Stimulated activated CD4-positive, alpha-beta T cell treated with anti-CD3 and anti-CD28 coated beads, Interleukin-1b, Interleukin-23, amount 100 ng/mL, for 48 hours (primary cell): ENCODE measurements at places on chromosomes 13 and 19.

DNA sequence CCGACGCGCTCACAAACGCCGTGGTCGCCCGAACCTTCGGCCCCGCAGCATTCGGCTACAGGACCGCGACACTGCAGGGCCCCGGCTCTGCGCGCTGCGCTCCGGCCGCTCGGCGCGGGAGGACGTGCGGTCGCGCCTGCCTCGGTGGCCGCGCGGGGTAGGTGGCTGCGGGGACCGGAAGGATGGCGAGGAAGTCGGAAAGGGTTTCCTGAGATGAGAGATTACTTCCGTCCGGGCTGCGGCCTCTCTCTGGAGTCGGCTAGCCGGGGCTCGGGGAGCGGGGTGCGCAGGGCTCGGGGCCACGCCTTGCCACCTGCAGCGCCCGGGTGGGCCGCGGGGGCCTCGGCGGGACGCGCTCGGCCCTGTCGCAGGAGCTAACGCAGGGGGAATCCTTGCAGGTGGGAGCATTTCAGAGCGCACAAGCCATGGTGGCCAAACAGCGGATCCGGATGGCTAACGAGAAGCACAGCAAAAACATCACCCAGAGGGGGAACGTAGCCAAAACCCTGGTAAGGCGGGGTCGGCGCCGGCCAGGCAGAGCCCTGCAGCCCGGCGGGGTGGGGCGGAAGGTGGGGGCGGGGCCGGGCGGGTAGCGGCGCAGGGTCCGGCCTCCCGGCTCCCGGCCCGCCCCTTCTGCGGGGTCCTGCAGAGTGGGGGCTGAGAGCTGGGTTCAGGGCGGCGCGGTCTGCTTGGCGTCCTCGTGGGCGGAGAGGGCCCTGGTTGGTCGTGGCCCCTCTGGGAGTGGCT lies at the start of gene SERP2:
Gene SERP2 (plus strand): TSS at position 224 of the 747 bp plus-strand sequence. CDS start 202 bp downstream, at position 426.
- DNase-seq = peak; percentile 5

DNA sequence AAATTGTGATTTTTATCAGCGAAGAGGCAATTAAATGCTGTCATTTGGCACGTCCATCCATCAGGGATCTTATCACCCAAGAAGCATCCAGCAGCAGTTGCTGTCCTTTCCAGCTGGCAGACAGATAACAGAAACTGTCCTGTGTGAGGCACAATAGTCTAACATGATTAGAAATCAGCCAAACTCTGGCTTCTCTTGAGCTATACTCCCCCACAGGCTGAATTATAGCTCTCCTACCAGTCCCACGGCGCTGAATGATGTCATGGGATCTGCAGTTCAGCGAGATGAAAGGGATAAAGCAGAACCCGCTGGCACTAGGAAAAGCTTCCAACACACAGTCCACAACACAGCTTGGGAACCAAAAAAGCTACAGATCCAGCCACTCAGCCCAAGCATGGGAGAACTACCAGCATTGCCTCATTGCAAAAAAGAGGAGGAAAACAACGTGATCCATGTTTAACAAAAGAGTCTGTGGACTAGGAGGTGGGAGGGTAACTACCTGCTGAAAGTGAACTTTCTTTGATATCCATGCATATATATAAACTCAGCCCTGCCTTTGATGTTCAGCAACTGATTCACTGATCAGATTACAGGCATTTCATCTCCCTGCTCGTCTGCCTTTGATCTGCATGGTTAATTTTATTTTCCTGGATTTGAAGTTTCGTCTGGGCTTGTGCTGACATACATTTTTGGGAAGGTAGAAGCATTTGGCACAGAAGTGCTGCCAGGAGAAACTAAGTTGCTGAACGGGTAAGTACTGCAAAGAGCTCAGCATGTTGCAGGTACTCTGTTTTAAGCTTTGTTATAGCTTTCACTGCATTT lies at the start of gene TNFRSF19:
Gene TNFRSF19 (plus strand): TSS at position 314 of the 822 bp plus-strand sequence. CDS start 19,772 bp downstream, outside the sequence.
- no peak for DNase-seq

- DNase-seq = no peak
Measured at GRCh38 chr19:50051964-50052363, 26.2 kb downstream of the ZNF473 start.

DNA sequence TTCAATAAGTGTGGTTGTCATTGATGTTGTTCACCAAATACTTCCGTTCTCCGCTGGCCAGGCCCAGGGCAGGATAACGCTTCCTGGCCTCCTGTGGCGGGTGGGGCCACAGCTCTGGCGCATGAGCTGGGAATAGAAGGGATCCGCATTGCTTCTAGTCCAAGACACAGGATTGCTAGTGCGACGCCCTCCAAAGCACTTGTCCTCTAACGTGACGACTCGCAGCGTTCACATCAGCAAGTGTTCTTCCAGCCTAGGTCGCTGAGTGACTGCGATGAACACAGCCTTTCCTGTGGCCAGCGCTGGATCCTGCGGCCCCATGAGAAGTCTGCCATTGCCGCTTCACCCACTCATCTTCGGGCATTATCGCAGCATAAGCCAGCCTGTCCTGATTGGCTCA lies 39.4 kb downstream of the VSTM2B start:
- DNase-seq = no peak

DNA sequence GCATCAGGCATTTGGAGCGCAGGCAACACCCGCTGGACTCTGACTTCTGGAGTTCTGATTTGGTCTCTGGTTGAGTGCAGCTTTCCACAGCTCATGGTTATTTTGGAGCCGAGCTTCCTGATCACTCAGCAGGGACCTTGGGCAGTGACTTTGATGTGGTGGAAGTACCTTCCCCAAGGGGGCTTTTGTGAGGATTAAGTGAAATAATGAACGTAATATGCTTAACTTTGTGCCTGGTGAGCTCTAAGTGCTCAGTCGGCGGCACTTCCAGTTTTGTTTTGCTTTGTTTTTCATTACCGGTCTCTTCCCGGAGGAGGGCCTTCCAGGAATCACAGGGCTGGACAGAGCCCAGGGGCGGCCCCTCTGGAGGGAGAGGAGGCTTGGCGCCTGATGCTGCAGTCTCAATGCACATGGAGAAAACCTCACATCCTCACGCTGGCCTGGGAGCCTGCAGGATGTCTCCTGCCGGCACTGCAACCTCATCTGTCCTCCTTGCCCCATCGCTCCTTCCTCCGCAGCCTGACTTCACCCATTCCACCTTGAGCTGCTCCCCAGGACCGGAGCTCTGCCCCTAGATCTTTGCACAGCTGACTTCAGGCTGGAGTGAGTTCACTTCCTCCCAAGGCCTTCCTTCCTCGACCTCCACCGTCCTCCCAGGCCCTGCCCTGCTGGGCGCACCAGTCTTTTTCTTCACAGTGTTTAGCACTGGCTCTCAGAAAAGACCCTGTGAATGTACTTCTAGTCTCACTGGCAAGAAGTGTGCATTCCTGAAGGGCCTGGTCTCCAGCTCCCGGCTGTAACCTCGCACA lies 1.5 kb downstream of the PLEKHF1 start:
- DNase-seq = no peak

DNA sequence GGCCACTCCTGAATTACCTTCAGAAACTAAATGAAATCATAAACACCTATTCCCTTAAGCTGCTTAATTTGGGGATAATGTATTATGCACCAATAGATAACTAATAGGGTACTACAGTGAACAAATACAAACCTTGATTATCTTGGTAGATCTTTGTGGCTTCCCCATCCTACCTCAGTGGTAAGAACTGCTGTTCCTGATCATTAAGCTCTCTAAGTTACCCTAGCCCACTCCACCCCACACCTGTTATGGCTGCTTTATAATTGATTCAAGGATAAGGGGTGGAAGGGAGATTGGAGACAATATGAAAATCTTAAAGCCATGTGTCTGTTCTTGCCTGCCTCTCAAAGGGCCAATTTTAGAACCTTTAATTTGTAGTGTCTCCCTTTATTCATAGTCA lies 121.2 kb downstream of the LMO7 start:
- DNase-seq = no peak

DNA sequence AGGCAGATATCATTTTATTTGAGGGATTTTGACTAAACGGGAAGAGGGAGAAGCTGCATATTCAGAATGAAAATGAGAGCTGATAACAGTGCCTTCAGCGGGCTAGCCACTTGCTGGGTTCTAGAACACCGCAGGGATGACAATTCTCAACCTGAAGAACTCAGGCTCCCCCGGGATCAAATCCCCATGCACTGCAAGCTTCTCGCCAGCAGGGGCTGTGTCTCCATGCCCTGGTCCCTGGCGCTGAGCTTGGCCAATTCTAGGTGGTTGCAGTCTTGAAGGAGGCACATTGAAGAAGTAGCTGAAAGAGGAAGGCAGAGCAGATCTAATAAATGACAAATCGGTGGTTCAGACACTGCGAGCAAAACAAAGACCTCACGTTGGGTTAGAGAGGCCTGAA lies 128.7 kb downstream of the UQCRFS1 start:
- DNase-seq = no peak

DNA sequence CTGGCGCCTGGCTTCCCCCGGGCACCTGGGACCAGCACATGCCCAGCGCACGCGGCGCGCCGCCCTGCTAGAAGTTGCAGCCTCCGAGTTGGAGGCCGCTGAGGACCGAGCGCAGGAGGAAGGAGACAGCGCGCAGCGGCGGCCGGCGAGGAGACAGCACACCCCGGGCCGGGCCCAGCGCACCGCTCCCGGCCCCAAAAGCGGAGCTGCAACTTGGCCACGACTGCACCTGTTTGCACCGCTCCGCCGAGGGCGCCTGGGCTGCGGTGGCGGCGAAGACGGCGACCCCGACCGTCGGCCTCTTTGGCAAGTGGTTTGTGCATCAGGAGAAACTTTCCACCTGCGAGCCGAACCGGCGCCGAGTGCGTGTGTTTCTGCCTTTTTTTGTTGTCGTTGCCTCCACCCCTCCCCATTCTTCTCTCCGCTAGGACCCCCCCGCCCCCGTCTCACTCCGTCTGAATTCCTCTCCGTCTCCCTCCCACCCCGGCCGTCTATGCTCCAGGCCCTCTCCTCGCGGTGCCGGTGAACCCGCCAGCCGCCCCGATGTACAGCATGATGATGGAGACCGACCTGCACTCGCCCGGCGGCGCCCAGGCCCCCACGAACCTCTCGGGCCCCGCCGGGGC lies at the start of gene SOX1:
Gene SOX1 (plus strand): TSS at position 34 of the 626 bp plus-strand sequence. CDS start 510 bp downstream, at position 544.
- DNase-seq = no peak

DNA sequence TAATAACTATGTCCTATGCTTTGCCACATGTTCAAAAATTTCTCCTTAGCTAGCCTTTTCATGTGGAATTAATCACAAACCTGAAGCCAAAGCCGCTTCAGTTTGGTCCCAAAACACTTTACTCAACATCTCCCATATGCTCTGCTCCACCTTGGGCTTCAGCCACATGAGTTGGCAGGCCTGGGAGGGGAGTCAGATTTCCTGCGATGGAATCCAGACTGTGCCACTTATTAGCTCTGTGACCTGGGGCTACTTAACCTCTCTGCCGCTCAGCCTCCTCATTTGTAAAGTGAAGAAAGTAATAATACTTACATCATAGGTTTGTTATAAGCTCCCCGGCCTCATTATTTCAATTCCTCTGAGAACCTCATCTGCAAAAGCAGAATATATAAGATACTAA lies 272.0 kb downstream of the LMO7 start:
- no peak for DNase-seq

GRCh38 chr19:58209577-58209976 lies 19.1 kb upstream of the ZNF544 start:
- DNase-seq = no peak

DNA sequence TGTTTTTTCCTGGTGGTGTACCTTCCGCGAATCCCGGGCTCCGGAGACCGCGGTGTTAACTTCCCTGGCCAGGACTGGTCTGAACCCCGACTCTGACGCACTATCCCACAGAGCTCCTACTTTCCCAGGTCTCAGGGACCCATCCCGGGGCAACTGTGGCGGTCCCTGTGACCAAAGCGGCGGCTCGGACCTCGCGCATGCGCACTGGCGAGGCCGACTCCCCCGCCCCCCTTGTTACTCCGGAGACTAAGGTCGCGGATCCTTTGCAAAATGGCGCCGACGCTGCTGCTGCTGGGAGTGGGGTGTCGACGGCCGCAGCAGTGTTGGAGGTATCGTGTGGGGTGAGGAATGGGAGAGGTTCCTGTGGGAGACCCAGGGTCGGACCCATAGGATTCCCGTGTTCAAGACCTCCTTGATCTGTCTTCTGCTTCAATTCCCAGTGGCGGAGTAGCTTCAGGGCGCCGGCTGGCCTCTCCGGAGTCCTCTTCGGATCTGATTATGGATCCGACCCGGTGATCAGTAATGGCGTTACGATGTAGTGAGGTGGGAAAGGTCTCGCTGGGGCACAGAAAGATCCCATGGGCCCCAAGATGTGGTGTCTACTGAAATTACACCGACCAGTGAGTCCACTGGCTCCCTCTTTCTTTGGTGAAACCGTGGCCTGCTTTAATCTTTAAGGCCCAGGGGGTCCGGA lies 66.6 kb upstream of the ZNF527 start:
- peak; percentile 25 for DNase-seq

DNA sequence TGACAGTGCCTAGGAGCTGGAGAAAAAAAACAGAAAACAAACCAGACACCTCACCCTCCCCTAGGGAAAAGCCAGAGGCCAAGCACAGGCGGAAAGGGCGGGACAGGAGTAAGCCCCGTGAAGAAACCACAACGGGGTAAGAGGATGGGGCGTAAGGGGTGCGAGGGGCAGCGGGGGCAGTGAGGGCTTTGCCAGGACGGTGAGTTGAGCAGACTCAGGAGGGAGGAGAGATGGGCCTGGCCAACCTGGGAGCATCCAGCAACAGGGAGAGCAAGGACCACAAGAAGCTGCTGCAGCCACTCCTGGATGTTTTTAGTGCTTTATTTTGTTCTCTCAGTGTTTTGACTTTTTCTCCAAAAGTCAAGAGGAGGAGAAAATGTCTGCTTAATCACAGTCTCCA lies 114.1 kb upstream of the SOX1 start:
- DNase-seq = no peak

DNA sequence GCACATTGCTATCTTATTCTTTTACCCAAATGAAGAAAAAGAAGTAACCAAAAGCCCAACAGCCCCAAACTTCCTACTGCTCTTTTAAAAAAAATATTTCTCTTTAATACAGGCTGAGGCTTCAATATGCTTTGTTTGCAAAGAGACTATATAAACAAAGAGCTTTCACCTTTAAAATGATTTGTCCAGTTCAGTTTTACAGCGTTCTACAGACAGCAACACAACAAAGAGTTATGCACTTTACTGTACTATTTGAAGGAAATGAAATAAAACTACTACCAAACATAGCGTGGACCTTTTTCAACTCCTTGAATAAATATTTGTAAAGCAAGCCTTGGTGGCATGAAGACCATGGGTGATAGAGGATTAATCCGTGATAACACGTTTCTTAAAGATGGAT lies 151.2 kb downstream of the FGF9 start:
- DNase-seq = no peak

GRCh38 chr13:80840316-80840976 lies 499.5 kb upstream of the SPRY2 start:
- DNase-seq = no peak

DNA sequence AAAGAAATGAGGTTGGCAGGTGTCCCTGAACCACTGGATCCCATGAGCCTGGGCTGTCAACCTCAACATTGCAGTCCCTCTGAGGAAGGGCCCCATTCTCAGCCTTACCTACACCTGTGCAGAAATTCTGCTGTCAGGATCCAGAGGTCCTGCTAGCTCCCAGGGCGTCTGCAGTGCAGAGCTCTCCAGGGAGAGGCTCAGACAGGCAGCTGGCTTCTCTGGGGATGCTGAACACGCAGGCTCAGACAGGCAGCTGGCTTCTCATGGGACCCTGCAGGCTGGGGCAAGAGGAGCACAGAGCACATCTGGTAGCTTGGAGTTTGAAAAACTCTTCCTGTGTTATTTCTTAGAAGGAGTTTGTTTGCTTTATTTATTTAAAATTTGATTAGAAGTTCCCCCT lies 50.9 kb downstream of the TMEM255B start:
- DNase-seq = no peak

- no peak for DNase-seq
Measured at GRCh38 chr13:105719859-105720258, 815.6 kb downstream of the EFNB2 start.
